T-helper 9 cell (primary cell): ENCODE measurements at places on chromosomes 5 and 9.

DNA sequence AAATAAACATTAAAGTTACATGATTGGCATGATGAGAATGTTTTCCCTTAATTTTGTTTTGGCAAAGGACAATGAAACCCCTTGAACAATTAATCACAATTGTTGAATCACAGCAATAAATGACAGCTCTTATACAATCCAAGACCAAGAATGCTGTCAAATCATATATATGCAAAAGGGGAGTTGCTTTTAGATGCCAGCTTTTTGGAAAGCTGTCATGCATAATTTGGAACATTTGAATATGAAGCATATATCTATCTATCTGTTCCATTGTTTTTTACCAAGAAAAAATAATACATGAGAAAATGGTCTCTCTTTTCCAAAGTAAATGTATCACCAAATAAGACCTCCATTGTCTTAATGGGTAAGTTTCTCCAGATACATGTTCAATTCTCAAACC lies 44.5 kb downstream of the SPOCK1 start:
- no peak for DNase-seq

DNA sequence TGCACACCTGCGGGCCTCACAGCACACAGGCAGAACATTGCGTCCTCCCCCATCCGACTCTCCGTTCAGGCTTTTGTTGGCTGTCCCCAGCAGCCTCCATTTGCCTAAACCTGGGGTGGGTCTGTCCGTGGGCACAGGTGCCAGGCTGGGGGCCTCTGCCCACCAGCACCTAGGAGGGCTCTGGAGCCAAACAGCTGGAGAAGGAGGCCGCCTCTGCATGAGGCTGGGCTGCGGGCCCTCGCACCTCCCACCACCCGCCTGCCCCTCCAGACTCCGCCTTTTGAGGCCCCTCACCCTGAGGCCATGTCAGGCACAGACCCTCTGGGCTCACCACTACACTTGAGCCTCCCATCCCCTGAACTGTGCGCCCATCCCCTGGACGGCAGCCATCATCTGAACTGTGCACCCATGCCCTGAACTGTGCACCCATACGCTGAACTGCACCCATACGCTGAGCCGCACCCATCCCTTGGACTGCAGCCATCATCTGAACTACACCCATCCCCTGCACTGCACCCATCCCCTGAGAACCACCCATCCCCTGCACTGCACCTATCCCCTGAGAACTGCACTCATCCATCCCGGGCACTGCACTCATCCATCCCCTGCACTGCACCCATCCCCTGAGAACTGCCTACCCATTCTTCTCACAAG lies 98.0 kb upstream of the OTULINL start:
- DNase-seq, result no peak

DNA sequence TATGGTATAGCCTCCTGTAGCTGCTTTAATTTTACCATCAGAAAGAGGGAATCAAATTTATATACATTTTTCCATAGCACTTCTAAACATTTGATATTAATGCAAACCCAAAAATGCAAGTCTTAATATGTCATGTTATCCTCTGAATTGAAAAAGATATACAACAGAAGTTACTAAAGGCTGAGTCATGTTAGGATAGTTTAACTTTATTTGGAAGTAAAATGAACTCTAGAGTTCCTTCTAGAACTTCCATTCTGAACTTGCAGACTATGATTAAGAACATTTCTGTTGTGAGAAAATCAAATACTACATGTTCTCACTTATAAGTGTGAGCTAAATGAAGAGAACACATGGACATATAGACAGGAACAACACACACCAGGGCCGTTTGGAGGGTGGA lies 317.3 kb upstream of the PRR16 start:
- no peak for DNase-seq

DNA sequence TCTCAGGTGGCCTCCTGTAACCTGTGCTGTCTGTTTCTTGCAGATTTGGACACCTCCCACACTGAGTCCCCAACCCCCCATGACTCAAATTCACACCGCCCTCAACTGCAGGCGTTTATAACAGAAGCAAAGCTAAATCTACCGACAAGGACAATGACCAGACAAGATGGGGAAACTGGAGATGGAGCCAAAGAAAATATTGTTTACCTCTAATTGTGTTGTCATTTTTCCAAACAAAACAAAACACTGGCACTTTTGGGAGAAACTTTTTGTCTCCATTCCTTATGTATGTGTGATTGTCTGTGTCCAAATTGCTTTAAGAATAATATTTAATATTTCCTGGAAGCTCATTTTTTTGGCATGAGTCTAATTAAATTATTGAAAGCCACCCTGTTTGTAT lies 314.8 kb downstream of the ARHGEF28 start:
- no peak for DNase-seq

DNA sequence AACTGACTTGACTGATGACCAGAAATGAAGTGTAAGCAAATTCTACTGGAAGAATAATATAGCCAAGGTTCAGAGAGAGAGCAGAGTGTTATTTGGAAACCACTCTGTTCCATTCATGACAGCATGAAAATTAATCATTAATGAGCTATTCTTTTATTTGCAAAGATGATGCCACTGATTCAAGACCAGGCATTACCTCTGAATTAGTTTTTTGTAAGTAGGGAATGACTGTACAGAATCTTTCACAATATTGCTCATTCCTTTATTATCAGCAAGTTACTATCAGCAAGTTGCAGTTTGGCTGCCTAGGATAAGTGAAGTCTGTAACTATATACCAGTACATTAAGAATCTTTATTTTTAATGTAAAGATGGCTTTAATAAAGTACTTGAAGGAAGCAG lies 75.1 kb upstream of the RGMB start:
- DNase-seq, result no peak

GRCh38 chr9:1171546-1171945 lies 121.4 kb downstream of the DMRT2 start:
- DNase-seq, result no peak

- DNase-seq, result no peak
Measured at GRCh38 chr5:112208699-112209615, 210.1 kb downstream of the EPB41L4A start.
